Stimulated activated CD8-positive, alpha-beta memory T cell treated with anti-CD3 and anti-CD28 coated beads, Interleukin-2, amount 100 ng/mL, for 48 hours (primary cell): ENCODE measurements at places on chromosomes 13 and 19.
A peak's percentile ranks its signal among the peaks of the same experiment; 100 is the strongest.

- DNase-seq = no peak
Measured at GRCh38 chr19:10430505-10431253, 10.3 kb downstream of the PDE4A start.

- no peak for DNase-seq
Measured at GRCh38 chr13:50077431-50077830, 62.2 kb downstream of the KCNRG start.

DNA sequence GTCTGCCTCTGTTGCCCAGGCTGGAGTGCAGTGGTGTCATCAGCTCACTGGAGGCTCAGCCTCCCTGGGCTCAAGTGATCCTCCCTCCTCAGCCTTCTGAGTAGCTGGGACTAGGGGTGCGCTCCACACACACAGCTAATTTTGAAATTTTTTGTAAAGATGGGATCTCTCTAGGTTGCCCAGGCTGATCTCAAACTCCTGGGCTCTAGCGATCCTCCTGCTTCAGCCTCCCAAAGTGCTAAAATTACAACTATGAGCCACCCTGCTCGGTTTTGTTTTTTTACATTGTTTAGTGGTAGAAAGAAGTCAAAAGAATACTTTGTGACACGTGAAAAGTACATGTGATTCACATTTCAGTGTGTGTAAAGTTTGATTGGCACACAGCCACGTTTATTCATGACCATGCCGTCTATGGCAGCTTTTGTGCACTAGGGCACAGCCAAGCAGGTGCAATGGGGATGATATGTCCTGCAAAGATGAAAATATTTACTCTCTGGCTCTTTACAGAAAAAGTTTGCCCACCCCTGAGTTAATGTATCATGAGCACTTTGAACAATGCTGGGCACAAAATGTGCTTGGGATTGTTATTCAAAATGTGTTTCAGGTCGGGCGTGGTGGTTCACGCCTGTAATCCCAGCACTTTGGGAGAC lies 16.2 kb upstream of the NFIC start:
- DNase-seq = no peak

- no peak for DNase-seq
Measured at GRCh38 chr19:11025445-11025844, 63.8 kb upstream of the LDLR start.

- peak; percentile 11 for DNase-seq
Measured at GRCh38 chr13:43058318-43058674, 34.9 kb downstream of the DNAJC15 start.

DNA sequence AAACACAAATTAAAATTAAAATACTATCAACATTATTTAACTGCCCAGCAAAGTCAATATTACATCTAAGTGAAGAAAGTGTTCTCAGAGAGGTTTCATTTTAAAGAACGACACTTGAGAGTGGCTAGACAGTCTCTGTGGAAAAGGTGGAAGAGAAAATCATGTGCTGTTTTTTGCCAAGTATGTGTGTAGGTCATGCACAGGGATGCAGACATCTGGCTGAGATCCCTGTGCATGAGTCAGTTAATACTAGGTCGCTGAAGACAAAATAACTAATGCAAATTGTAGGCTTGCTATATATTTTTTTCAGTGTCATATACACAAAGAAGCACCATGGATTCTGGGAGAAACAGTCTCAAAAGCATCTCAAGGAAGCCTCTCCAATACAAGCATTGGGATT lies 44.3 kb upstream of the ENOX1 start:
- DNase-seq = no peak

- DNase-seq = no peak
Measured at GRCh38 chr19:1237754-1238368, at the start of gene CBARP. Gene CBARP (minus strand): TSS chr19:1238005. CDS start chr19:1236100, 1,905 bp downstream.

- no peak for DNase-seq
Measured at GRCh38 chr19:41940731-41941409, 12.6 kb upstream of the ERFL start.

DNA sequence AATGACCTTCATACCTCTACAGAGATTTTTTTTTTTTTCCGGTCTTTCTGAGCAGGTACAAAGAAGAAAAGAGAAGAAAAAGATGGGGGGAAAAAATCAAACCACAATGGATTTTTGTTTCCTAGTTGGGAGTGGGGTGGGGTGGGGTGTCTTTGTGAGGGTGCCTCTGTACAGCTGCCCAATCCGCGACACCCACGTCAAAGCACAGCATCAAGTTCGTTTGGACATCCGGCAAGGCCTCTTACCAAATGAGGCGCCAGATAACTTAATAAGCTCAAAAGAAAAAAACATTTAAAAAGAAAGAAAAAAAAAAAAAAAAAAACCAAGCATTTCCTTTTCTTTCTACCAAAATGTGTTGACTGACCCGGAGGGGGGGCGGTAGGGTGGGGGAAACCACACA lies 70.3 kb upstream of the NFIC start:
- DNase-seq = no peak

DNA sequence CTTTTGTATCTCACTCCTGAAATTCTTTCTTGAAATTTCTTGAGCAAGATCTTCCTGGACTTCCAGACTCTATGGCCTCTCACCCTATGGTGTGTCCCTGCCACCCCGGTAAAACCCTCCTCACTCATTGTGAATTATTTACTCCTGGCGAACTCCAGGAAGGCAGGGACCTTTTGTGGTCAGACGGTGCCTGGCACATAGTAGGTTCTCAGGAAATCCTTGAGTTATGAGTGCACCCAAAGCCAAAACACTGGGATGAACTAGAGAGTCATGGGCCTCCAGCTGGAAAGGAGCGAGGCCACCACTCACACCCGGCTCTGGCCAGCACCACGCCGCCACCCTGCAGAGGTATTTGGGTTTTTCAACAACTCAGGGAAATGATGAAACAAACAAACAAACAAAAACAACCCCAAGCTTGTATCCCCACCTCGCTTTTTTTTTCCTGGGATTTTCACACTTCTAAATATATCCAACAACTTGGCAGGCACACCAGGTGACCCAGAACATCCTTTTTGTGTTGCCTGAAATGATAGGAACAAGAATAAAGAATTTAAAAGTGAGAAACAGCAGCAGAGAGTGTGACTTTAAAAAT lies 11.2 kb downstream of the HPN start:
- DNase-seq = no peak

- DNase-seq = no peak
Measured at GRCh38 chr19:8512115-8512967, 1.6 kb downstream of the ZNF414 start.

- DNase-seq = no peak
Measured at GRCh38 chr13:63337921-63338320, 1922.3 kb upstream of the PCDH20 start.

DNA sequence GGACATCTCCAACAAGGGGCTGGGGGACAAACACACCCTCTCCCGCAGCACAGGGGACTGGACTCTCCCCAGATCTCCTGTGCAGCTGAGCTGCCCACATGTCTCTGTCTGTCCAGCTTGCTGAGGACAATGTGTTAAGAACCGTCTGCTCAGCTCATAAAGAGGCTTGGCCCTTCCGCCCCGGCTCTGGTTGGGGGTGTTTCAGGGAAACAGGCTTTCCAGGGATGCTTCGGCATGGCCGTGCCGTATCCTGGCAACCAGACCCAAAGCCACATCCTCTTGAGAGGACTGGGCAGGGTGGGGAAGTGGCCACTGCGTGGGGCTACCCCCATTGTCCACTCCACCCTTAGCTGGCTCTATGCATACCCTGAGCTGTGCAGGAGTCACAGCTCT lies 41.1 kb upstream of the CHST8 start:
- no peak for DNase-seq

- no peak for DNase-seq
Measured at GRCh38 chr19:10719466-10719961, 1.6 kb downstream of the DNM2 start.

- no peak for DNase-seq
Measured at GRCh38 chr19:55838906-55839305, 2.6 kb downstream of the NLRP4 start.

GRCh38 chr13:110985541-110985940 lies 70.7 kb upstream of the ANKRD10 start:
- no peak for DNase-seq

DNA sequence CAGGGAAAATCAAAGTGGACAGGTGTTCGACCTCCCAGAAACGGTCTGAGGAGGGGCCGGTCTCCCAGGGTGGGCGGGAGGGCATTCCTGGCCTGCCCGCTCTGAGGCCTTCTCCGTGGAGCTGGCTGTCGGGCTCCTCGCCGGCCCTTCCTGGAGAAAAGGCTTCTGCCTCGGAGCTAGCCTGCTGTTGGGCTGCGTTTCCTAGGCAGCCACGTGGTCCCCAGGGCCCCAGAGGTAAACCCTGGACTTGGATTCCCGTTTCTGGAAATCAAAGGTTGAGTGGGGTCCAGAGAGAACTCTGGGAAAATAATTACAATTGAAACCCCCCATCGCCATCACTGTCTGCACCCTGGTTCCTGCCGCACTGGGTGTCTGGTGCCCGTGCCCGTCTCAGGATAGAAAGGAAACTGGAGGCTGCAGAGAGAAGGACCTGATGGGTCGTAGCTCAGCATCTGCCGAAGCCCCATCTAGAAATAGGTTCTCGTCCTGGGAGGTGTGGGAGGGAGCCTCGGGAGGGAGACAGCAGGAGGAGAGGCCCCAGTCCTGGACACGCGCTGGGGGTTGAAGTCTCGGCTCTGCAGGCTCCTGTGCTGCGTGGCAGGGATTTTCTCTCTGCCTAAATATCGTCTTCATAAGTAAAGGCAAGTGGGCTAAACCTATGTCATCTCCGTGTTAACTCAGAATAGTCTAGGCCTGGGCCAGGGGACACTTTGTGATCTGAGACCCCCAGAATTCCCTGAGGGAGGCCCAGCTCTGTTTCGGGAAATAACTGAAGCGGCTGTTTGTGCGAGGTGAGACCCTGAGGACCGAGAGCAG lies 7.7 kb upstream of the PROZ start:
- no peak for DNase-seq

DNA sequence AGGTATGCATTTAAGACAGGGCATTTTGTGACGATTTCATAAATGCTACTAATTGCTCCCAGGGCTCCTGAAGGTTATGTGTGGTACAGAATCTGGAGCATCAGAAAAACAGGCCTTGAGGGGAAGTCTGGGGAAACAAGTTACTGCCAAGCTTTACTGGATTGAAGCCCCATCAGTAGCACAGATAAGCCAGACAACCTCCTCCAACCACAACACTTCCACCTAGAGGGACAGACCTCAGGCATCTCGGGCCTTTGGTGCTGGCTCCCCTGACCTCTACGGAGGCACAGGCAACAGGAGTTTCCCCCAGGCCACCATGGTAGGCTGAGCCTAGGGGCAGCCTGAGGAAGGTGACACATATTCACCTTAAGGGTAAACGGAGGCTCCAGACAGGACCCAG lies 54.1 kb downstream of the ABCC4 start:
- no peak for DNase-seq

GRCh38 chr19:2553510-2553909 lies 77.6 kb downstream of the GADD45B start:
- no peak for DNase-seq

DNA sequence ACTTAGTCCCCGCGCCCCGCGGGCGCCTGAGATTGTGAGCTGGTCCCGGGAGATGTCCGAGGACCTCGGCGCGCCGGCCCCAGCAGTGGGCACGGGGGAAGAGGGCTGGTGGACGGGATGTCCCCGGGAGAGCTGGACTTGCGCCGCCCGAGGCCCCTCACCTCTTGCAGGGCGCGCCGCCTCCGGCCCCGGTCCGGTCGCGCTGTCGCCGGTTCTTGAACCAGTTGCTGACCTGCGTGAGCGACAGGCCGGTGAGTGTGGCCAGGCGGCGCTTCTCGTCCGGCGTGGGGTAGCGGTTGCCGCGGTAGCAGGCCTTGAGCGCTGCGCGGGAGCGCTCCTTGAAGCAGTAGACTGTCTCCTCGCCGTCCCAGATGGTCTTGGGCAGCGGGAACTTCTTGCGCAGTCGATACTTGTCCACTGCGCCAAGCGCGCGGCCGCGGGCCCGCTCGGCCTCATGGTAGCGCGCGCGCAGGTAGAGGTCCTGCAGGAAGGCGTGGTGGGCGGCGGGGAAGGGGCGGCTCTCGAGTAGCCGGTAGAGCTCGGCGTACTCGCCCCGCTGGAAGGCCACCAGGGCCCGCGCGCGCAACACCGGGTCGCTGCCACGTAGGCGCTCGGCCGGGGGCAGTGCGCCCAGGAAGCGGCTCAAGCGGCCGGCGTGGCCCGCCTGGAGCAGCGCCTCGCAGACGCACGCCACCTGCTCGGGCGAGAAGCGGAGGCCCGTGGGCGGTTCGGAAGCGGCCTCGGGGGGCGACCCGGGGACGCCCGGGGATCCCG lies 984 bp downstream of the SIX5 start:
- DNase-seq = no peak

DNA sequence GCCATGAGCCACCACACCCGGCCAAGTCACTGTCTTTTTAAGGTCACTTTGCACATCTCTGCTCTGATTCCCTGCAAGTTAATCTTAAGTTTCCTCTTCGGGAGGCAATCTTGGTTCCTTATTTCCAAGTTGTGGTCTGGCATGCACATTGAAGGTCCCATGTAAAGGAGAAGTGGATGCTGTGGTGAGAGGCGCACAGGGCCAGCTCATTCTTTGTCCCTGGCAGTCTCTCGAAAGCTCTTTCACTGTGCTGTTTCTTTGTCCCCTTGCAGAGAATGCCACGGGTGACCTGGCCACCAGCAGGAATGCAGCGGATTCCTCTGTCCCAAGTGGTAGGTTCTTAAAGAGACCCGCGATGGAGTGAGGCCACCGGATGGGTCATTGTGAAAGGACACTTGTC lies 16.4 kb upstream of the C19orf33 start:
- no peak for DNase-seq

DNA sequence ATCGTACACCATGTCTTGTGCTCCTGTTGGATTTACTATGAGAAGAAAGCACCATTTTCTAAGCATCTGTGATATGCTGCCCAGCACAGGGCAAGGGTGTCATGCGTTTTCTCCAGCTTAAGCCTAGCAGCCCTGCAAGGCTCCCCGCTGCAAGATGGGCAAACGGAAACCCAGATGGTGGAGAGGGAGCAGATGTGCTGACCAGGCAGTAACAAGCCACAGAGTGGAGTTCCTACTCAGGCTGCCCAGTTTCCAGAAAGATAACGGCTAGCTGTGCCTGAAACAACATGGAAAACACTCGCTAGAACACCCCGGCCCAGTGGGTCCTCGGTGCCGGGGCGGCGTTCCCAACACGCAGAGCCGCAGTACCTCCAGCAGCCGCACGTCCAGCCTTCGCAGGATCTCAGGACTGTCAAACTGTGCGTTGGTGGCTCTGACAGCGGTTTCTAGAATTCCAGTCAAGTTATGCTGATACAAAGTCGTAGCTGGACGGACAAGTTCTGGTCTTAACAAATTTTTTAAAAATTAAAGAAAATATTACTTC lies 68.4 kb downstream of the TUBGCP3 start:
- no peak for DNase-seq
